Myocyte (in vitro differentiated cells): ENCODE measurements at places on chromosomes 13 and 19. TPM values are rescaled to one million over a fixed set of nuclear protein-coding genes. Genes with fewer than 3 reads are reported as not detected.

- DNase-seq = no peak
These were observed 15.4 kb downstream of the COMP start for GRCh38 chr19:18775586-18776287.

Gene NKPD1
- 0.10 and 0.13 TPM in 2 replicates for total RNA-seq

Gene CFAP97D2
- not detected in 2 replicates for total RNA-seq

GRCh38 chr19:35168196-35168595, 13.7 kb downstream of the FXYD5 start:
- DNase-seq = no peak

DNA sequence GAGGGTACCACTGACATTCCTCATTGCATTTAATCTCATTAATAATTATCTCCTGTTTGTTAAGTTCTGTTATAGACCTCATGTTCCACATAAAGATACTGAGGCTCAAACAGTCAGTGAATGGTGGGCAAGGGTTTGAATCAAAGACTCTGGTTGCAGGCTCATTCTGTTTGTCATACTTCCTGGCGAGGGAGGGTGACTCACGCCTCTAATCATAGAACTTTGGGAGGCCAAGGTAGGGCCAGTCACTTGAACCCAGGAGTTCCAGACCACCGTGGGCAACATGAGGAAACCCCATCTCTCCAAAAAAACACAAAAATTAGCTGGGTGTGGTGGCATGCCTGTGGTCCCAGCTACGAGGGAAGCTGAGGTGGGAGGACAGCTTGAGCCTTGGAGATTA, 220.7 kb upstream of the MIR17HG start:
- DNase-seq = peak; percentile 6

Gene LYPD5
- 0.11 TPM in 1 of 2 replicates, not detected in the other for total RNA-seq
